ENCODE measurements at places on chromosomes 2 and 18. TPM values are rescaled to one million over a fixed set of nuclear protein-coding genes. Genes with fewer than 3 reads are reported as not detected.

The FOXD4L1 gene
- not detected for total RNA-seq

The AQP12A gene
- total RNA-seq, result not detected

The C1QL2 gene
- 0.88 TPM for total RNA-seq

The MARS2 gene
- total RNA-seq, result 27.2 TPM

The HOXD4 gene
- not detected for total RNA-seq

The CACNB4 gene
- 4.1 TPM for total RNA-seq

The NR4A2 gene
- total RNA-seq, result 1.4 TPM

The ZC3H6 gene
- 6.9 TPM for total RNA-seq

The TCF23 gene
- total RNA-seq, result not detected

The OTOS gene
- not detected for total RNA-seq

The PASK gene
- total RNA-seq, result 57.3 TPM

The AFF3 gene
- 3.0 TPM for total RNA-seq

The EVX2 gene
- not detected for total RNA-seq

The CCDC178 gene
- not detected for total RNA-seq

The SGPP2 gene
- not detected for total RNA-seq

The ABCG8 gene
- not detected for total RNA-seq

The IL1F10 gene
- not detected for total RNA-seq

The RTP5 gene
- total RNA-seq, result not detected

The ITGB6 gene
- not detected for total RNA-seq

The CYP26B1 gene
- total RNA-seq, result 0.36 TPM

The IL36G gene
- total RNA-seq, result not detected

The SLC5A7 gene
- 0.15 TPM for total RNA-seq

The EML6 gene
- 1.6 TPM for total RNA-seq

The FRZB gene
- total RNA-seq, result 4.7 TPM

The BARD1 gene
- 32.3 TPM for total RNA-seq

The CIDEA gene
- total RNA-seq, result not detected

The REG3G gene
- total RNA-seq, result not detected

The DTNA gene
- total RNA-seq, result 32.7 TPM

The TMEM200C gene
- total RNA-seq, result 8.3 TPM

The KCNJ13 gene
- total RNA-seq, result not detected

The MARCHF4 gene
- 2.9 TPM for total RNA-seq

The ST6GAL2 gene
- total RNA-seq, result 16.2 TPM

The ARL5A gene
- total RNA-seq, result 74.8 TPM

The FEV gene
- not detected for total RNA-seq

The TMEM169 gene
- total RNA-seq, result 2.5 TPM

The SULT1C3 gene
- total RNA-seq, result not detected

The TUBB8B gene
- 0.36 TPM for total RNA-seq

The EIF4E2 gene
- total RNA-seq, result 114 TPM

The FMNL2 gene
- 45.1 TPM for total RNA-seq

The ZSCAN30 gene
- total RNA-seq, result 10.3 TPM

The OSBPL1A gene
- total RNA-seq, result 77.1 TPM

The GPR45 gene
- total RNA-seq, result not detected

The AGAP1 gene
- total RNA-seq, result 40.5 TPM

The RBMS1 gene
- total RNA-seq, result 57.0 TPM

The TFCP2L1 gene
- 3.2 TPM for total RNA-seq

The ASNSD1 gene
- total RNA-seq, result 37.7 TPM

The IL36RN gene
- total RNA-seq, result not detected

The ATP6V1B1 gene
- not detected for total RNA-seq

The C2orf80 gene
- total RNA-seq, result 1.3 TPM

The RGPD4 gene
- 0.08 TPM for total RNA-seq

The CCDC141 gene
- 21.6 TPM for total RNA-seq

The TBR1 gene
- total RNA-seq, result not detected

The RAB11FIP5 gene
- 13.5 TPM for total RNA-seq

The INHA gene
- 0.73 TPM for total RNA-seq

The CERKL gene
- not detected for total RNA-seq

The SOWAHC gene
- total RNA-seq, result 17.8 TPM

All from H1 (cell line).